G401 (cell line): ENCODE measurements at places on chromosomes 3 and 15.

GRCh38 chr3:106792716-106793115 lies 584.5 kb upstream of the CCDC54 start:
- no peak for DNase-seq

DNA sequence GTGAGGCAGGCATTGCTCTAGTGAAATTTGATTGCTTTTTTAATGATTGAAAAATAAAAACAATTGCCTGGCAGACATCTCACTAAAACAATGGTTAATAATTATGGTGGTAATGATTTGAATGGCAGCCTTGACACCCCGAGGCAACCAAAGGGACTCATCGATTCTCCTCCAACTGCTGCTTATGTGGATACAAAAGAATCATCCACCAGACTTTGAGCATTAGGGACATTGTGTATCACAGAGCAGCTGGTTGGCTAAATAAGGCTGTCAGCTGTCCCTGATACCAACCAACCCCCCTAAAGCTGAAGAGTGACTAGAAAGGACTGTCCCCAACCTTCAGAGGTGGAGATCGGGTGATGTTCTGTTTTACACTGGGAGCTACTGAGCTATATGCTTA lies 1.7 kb upstream of the CD47 start:
- DNase-seq = no peak

GRCh38 chr3:98732286-98733052 lies 30.7 kb upstream of the ST3GAL6 start:
- DNase-seq = peak; percentile 78

- DNase-seq = no peak
Measured at GRCh38 chr15:95134431-95135110, 903.2 kb downstream of the MCTP2 start.

DNA sequence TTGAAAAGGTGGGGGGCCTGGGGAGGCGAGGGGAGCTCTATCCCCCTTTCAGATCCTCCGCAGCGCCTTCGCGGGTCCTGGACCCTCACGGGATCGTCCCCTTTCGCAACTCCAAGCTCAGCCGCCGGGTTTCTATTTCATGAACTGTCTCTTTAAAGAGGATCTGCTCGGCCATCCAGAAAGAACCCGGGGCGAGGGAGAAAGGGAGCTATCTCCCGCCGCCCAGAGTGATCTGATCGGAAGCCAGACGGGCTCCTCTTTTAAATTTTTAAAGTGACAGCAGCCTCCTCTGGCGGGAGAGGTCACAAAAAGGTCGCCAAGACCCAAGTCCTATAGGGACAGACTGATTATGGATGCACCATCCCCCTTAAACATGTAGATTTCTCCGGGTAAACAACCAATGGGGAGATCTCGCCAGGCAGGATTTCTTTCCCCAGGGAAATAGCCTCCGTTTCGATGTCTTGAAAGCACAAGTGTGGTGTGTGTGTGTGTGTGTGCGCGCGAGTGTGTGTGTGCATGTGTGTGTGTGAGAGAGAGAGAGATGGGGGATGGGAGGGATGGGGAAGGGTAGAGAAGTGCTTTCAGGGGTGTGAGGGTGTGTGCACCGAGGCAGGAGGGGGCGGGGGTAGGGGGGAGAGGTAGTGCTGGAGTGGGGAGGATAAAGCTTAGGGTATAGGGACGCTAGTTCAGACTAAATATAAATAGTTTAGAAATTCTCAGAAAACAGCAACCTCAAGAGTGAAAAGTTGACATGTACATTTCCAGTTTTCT lies 516.1 kb downstream of the MECOM start:
- no peak for DNase-seq

DNA sequence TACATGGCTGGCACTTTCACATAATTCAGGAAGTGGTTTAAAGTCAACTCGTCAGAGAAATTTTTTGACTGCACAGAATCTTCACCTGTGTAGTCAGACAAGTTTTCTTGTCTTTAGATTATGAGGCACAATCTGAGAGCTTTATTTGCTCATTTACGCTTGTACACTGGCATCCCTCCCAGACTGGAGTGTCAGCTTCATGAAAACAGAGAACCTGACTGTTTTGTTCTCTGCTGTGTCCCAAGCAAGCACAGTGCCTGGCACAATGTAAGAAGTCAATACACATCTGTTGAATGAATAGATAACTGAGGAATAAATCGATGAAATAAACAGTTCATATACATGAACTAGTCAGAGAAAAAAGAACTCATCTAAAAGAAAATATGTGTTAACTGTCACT lies 846.1 kb upstream of the CFAP20DC start:
- peak; percentile 25 for DNase-seq
